ENCODE measurements at places on chromosomes 4 and X.

- no peak for DNase-seq
Measured at GRCh38 chrX:106959901-106960300, 39.7 kb downstream of the CLDN2 start.

DNA sequence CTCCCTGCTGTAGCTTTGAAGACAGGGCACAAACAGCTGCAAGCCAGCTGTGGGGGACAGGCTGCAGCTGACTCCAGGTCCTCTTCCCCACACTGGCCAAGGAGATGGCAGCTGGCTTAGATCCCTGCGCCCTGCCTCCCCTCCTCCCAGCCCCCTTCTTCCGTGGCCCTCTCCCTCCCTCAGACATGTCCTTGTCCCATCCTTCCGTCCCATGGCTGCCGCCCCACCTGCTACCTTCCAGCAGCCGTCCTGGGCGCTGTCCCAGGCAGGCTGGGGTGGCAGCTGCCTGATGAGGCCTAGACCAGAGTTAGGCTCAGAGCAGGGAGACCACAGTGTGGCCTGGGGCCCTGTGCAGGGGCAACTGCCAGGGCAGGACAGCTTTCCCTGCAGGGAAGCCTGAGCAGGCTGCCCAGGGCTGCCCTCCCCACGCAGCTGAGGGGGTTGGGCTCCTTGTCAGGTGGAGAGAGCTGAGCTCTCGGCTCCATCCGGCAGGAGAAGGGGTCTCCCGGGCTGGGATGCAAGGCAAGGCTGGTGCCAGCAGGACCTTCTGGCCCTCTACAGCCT is 3.3 kb upstream of the BGN start:
- no peak for DNase-seq

GRCh38 chr4:184775854-184776555 is 42.1 kb upstream of the CENPU start:
- no peak for DNase-seq

DNA sequence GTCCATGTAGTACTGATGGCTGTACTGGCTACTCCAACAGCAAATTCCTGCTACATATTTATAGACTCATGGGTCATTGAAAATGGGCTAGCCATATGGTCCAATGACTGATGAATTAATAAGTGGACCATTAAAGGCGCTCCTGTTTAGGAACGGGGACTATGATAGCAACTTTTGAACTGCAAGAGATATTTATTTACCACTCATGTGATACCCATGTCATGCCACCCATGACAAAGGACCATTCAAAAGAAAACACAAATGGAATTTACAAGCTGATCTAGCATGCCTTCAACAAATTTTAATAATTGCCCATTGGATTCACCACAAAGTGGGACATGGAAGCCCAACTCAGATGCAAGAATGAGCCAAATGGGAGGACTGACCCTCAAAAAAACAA is 240.0 kb upstream of the GALNTL6 start:
- no peak for DNase-seq

DNA sequence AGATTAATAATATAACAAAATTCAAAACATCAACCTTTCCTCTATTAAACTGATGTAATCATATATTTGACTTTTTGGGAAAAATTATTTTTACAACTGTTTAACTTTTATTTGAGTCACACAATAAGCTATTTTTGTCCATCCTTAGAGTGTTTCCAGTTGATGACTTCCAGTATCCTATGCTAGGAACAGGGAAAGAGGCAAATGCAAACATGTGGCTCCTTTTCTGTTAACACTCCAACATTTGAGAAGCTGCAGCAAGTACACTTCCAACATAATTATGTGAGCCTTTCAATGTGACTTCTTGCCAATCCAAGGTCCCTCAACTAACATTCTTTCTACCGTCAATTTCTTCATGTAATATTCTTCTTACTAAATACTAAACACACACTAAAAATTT is 117.7 kb downstream of the PPA2 start:
- DNase-seq, result peak; percentile 25

GRCh38 chr4:22762548-22762947 is 69.8 kb downstream of the GBA3 start:
- DNase-seq, result no peak

DNA sequence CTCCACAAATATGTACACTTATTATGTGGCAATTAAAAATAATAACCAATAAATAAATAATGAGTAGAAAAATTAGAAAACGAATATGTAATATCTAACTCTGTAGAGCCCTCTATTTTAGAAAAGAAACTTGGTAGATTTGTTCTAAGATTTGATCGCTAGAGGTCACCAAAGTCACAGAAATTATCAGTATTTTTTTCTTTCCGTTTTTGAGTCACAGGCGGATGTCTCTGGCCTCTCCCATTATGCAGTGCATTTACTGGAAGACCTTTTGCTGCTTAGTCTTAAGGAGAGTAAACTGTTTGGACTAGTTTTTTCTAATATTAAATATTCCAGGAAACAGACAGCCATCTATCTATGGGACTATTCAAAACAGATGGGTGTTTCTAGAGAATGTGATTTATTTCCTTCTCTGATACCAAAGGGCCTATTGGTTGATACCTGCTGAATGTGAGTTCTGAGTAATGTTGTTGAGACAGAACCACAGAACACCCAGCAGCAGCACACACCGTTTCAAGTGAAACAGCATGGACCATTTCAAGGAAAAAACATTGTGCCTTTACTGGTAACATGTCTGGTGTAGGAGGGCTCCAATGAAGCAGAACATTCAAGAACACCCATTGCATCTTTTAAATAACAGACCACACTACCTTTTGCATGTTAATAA is 34.0 kb upstream of the GYPA start:
- DNase-seq, result peak; percentile 78

All from activated CD4-positive, alpha-beta T cell treated with anti-CD3 and anti-CD28 coated beads, Interleukin-2, amount 10 ng/mL, durations not matched to agents 24 days and 14 days (primary cell).